ENCODE measurements at places on chromosomes 7 and 10. TPM values are rescaled to one million over a fixed set of nuclear protein-coding genes. Genes with fewer than 3 reads are reported as not detected.

OR2A42 gene
- total RNA-seq: 0.44 TPM

SPAM1 gene
- total RNA-seq: not detected

CDC14C gene
- total RNA-seq: not detected

UCMA gene
- total RNA-seq: not detected

AOC1 gene
- 0.47 TPM for total RNA-seq

OR6B1 gene
- total RNA-seq: 0.24 TPM

ZNF248 gene
- total RNA-seq: 20.5 TPM

PTF1A gene
- total RNA-seq: not detected

TMEM106B gene
- 45.5 TPM for total RNA-seq

RNF148 gene
- total RNA-seq: 0.26 TPM

AKR1B1 gene
- total RNA-seq: 39.6 TPM

RAPGEF5 gene
- total RNA-seq: 16.7 TPM

ZSWIM8 gene
- total RNA-seq: 72.7 TPM

PKD1L1 gene
- total RNA-seq: 1.7 TPM

ACSL5 gene
- total RNA-seq: 0.24 TPM

SPDYE6 gene
- 0.23 TPM for total RNA-seq

ATOH7 gene
- 0.62 TPM for total RNA-seq

ADIRF gene
- total RNA-seq: 1.1 TPM

Data from motor neuron (in vitro differentiated cells).